Nephron progenitor cell (in vitro differentiated cells): ENCODE measurements at places on chromosomes 3 and 15.
A peak's percentile ranks its signal among the peaks of the same experiment; 100 is the strongest.

DNA sequence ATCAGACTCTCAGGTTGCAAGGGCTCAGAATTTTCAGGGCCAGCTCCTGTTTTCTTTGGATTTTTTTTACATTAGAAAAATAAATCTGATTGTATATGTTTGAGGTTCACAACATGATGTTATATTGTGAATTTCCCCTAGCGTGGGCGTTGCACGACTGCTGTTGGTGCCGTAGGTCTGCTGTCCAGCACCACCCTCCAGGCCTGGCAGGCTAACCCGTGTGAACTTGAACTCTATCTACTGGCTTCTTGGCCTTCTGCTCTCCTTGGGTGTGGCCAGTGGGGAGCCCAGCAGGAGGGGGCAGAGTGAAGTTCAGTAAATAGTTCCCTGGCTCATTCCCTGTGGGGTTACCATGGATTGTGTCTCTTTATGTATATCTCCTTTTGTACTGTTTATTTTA is 80.5 kb upstream of the RORA start:
- no peak for DNase-seq

DNA sequence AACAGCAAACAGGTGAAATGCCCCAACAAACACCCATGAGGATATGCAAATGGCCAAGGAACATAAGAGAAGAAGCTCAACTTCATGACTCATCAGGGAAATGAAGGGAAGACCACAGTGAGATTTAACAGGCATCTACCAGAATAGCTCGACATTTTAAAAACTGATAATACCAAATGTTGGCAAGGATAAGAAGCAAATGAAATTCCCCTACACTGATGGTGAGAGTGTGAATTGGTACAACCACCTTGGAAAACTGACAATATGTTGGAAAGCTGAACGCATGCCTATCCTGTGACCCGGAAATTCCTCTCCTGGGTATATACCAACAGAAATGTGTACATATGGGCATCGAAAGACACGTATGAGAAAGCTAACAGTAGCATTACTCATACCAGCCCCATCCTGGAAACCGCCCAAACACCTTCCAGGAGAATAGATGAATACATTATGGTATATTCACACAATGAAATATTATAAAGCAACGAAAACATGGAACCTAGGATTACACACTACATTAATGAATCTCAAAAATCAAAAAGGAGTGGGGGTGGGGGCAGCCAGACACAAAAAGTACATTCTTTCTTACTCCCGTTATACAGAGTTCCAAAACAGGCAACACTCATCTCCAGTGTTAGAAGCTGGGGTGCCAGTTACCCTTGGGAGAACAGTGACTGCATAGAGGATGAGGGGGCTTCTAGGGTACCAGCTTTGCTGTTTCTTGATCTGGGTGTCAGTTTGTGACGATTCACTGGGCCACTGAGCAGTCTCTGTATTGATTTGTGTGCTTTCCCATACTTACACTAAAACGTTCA is 16.9 kb downstream of the RFTN1 start:
- no peak for DNase-seq

- no peak for DNase-seq
These were observed 95.9 kb upstream of the FNDC3B start for GRCh38 chr3:171943262-171944117.

- no peak for DNase-seq
These were observed 2.6 kb upstream of the XYLB start for GRCh38 chr3:38343797-38344594.

DNA sequence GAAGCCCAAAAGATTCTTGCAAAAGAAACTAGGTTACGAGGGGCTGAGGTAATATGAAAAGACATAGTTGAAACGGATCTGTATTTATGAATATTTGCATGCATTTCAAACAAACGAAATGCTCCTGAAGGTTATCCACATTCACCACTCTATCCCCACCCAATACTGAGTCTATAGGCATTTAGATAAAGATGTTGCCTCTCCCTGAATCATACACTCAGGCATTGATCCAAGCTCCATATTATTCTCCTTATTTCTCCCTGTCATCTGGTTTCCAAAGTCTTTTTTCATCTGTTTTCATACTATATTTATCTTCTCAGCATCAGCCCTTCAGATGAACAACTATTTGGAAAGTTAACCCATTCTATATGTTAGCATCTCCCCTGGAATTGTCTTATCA is 492.5 kb upstream of the TGFBR2 start:
- no peak for DNase-seq

DNA sequence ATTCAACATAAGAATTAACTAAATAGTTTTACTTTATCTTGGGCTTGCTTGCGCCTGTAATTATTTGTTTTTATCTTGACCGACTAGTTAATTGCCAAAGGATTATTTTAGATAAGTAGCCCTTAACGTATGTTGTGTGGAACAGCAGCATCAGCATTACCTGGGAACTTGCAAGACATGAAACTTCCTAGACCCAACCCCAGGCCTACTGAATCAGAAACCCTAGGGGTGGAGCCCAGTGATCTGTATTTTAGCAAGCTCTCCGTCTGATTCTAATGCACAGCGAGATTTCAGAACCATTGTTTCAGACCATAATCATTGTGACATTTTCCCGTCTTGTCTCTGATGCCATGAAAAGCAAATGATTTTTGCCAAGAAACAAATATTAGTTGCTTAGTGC is 31.1 kb downstream of the FILIP1L start:
- DNase-seq: no peak

GRCh38 chr3:31922962-31923361 is 58.1 kb downstream of the OSBPL10 start:
- DNase-seq: no peak

GRCh38 chr3:15926871-15927270 is 129.1 kb upstream of the ANKRD28 start:
- DNase-seq: no peak

- DNase-seq: no peak
These were observed 69.5 kb upstream of the VGLL4 start for GRCh38 chr3:11713171-11713570.

GRCh38 chr15:68590721-68591389 is 12.1 kb downstream of the CORO2B start:
- no peak for DNase-seq

DNA sequence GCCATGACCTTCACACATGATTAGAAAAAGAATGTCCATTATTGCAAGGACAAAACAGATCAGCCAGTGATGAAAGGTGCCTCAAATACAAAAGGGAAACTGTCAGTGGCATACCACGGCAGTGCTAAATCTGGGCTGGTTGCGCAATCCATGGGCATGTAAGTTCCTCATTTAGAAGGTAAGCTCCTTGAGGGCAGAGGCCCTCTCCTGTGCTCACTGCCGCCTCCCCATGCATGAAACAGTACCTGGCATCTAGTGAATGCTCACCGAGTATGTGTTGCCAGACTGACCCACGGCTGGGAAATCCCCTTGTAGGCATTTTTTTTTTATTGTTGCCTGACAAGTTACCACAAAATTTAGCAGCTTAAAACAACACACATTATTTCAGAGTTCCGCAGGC is 312.1 kb upstream of the CHRM5 start:
- DNase-seq: no peak

DNA sequence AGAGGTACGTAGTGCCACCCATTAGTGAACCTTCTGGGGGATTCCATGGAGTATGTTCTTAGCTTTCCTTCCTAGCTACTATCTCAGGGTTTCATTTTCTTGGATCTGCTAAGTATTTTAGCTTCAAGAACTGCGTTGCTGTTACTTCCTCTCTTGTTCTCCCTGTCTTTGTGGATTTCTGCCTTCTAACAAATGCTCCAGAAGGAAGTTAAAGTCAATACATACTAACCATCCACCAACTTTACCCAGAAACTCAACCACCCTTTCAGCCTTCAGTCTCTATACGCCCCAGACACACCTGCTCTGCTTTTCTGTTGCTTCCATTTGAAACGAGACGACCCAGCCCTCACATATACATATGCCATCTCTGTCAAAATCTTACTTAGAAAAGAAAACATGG is 2.4 kb upstream of the KLF13 start:
- DNase-seq: no peak

DNA sequence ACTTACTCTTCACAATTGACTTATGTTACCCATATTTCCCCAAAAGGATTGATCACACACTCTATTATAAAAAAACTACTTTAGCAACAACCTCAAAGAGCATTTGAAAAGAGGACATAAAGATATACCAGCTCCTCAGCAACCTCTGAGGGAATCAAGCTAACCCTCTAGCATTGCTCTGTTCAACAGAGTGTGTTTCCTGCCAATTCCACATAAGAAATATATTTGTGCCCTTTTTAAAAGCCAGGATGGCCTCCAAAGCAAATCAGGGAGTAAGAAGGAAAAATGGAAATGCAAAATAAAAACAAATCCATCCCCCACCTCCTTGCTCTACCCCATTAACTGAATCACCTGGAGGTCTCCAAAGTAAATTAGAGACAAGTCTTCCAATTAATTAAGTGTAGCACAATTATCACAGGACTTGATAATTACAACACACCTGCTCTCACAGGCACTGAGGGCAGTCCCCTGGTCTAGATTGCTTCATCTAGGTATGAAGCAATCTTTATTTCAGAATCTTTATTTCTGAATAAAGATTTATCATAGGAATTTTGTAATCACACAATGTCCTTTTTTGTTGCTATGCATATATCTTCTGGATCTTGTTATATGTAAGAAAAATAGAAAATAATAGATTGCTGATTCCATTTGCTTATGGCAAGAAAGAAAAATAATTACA is 34.8 kb downstream of the GPR176 start:
- no peak for DNase-seq

DNA sequence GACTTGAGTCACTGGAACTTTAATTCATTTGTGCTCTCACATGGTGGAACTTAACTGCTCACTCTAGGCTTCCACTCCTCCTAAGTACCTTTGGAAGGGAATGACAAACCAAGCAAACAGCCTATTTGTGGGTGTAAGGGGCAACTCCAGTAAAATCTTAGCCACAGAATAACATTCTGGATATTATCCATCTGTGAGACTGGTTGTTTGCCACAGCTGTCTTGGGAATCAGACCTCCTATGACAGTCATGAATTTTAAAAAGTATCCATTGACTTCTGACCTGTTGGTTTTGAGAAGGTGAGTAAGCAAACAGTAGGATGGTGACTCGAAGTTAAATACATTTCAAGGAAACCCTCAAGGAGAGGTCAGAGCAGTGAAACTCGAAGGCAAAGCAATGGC is 147.3 kb upstream of the CDIN1 start:
- no peak for DNase-seq

DNA sequence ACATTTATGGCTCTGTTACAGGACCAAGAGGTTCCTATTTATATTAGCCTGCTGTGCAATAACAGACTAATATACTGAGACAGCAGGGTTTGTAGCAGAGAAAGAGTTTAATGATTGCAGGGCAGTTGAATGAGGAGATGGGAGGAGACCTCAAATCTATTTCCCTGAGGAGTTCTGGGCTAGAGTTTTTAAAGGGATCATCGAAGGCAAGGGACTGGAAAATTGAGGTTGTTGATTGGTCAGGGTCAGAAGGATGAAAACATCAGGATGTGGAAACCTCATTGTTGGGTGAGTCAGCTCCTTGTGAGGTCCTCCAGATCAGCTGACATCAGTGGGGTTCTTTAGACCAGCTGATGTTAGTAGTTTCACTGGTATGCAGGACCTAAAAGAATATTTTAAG is 60.6 kb upstream of the GOLGA8B start:
- no peak for DNase-seq

- no peak for DNase-seq
These were observed 16.4 kb downstream of the CHST13 start for GRCh38 chr3:126540342-126540849.

GRCh38 chr3:111751961-111752360 is 107.1 kb upstream of the PHLDB2 start:
- DNase-seq: no peak

DNA sequence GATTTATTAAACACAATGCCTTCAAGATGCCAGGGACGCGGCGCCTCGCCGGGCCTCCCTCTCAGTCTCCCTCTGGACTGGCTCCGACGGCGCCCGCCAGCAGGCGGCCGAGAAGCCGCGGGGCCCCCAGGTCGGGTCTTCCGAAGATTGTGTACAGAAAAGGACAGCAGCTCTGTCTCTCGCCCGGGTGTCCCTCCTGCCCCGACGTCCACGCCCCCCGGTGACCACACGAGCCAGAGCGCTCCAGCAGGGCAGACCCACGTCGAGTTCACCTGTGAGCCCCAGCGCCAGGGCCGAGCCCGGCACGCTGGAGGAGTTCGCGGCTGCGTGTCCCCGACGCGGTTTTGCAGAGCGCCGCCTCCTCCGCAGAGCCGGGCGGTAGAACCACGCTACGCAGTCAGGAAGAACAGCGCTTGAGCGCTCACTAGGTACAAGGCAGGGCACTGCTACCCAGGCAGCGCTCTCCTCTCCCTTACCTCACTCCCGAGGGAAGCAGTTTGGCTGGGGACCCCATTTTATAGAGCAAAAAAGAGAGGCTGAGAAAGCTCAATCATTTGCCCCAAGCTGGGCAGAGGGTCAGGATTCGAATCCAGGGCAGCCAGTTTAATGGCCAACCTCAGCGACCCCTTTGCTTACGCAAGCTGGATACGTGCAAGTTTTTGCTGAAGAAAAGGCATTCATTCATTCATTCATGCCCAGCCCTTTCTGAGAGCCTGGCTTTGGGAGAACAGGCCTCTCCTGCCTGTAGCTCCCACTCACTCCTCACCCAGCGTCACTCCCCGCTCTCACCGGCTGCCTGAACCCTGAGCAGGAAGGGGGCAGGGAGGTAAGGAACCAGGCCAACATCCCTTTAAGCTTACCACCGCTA is 3.0 kb upstream of the TLE3 start:
- DNase-seq: peak; percentile 71

DNA sequence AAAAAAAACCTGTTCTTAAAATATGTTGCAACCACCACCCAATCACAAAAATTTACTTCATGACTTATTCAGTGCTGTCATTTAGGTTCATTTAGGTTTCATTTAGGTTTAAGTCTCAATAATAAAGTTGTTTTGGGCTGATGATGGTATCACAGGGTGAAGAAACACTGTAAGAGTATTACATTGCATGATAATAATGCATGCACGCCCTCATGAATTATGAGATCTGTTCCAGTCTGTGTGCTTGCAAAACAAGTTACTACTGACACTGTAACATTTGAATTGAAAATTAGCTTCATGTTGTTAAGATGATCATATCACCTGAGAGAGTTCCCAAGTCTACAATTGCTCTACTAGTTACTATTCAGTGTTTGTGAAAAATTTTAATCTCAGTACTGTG is at the start of gene AADACL2:
AADACL2 (plus strand) TSS at position 315 of the 400 bp plus-strand sequence. CDS start 109 bp downstream, outside the sequence.
- DNase-seq: no peak

- no peak for DNase-seq
These were observed 1018.0 kb downstream of the NTRK3 start for GRCh38 chr15:87238451-87239068.

GRCh38 chr3:44334326-44334725 is 4.2 kb upstream of the TCAIM start:
- no peak for DNase-seq

DNA sequence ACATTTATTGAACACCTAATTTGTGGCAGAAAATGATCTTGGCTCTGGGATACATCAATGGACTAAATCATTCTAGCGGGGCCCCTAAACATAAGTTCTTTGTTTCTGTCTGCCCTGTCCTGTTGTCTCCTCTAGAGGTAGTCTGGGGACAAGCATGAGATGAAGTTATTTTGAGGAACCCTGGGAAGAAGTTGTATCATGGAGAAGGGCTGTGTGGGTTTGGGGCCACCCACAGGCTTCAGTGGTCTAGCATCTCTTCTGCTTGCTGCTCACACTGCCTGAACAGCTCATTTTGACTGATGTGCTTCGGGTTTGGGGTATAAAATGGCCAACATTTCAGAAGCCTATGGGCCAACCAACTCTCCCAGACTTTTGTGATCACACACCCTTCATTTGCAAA is 50.3 kb upstream of the OSBPL11 start:
- no peak for DNase-seq

GRCh38 chr3:141561426-141562034 is 74.7 kb downstream of the RASA2 start:
- DNase-seq: peak; percentile 35
